Muscle of arm (tissue), 14 donors: ENCODE measurements at places on chromosomes 4 and X. TPM values are rescaled to one million over a fixed set of nuclear protein-coding genes. Genes with fewer than 3 reads are reported as not detected.

Gene PWWP3B
- 33.9 TPM for polyA plus RNA-seq

Gene CT55
- 0.26 TPM for polyA plus RNA-seq

Gene ATP2B3
- polyA plus RNA-seq = 0.52 TPM

Gene FGF16
- polyA plus RNA-seq = not detected

Gene HDAC8
- polyA plus RNA-seq = 27.4 TPM

Gene IL2RG
- polyA plus RNA-seq = 2.2 TPM

Gene MYOZ2
- polyA plus RNA-seq = 237 TPM

Gene TMEM184C
- polyA plus RNA-seq = 24.3 TPM

Gene REELD1
- polyA plus RNA-seq = not detected

Gene IGFBP7
- 157 TPM for polyA plus RNA-seq

Gene KCND1
- 5.0 TPM for polyA plus RNA-seq

Gene PPEF2
- polyA plus RNA-seq = not detected

Gene FAM114A1
- 57.7 TPM for polyA plus RNA-seq

Gene PRPS2
- 9.5 TPM for polyA plus RNA-seq

Gene HTN3
- not detected for polyA plus RNA-seq

Gene CFAP47
- not detected for polyA plus RNA-seq

Gene MAGEC2
- polyA plus RNA-seq = not detected

Gene HSD17B13
- polyA plus RNA-seq = 0.40 TPM

DNA sequence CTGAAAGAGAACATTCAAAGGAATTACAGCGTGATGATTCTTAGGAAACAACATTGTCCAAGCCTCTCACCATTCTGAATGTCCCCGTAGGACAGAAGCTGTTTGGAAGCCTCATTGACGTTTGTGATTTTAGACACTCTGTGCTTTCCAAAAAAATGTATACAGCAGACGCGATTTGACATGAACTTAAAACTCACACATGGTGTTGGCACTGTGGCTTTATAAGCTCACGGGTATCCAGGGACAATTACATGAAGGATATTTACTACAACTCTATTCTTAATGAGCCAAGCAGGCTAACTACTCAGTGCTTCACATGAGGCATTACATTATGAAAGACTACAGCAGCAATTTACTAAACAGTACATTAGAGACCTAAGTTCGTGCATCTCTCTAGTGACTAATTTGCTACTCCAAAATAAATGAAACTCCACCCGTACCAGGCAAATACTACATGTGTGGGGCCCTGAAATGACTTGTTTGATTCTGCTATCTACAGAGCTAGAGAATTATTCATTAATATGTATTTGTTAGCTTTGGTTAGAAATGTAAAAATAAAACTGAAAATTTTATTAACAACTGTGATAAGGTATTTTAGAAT is 620.7 kb downstream of the SPRY1 start:
- DNase-seq = no peak

DNA sequence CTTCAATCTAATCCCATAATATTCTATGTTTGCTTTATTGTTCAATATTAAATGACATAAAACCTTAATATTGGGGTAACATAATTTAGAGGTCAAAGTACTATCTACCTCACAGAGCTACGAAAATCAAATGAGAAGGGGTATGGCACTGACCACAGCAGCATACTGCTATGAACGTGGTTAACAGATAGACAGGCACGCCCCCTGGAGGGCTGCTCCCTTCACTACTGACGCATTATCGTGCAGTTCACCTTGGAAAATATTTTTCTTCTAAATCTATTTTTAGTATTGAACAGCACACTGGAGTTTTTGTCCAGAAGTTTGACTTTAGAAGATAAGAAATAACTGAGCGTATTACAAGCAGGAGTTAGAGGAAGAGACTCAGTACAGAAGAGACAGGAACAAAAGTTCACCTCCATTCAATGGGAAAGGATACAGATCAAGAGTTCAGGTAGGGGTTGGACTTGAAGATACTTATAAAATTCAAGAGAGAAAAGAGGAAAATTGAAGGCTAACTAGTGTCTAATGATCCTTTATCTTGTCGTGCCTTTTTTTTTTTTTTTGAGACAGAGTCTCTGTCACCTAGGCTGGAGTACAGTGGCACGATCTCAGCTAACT is 22.7 kb downstream of the MAP9 start:
- DNase-seq = peak; percentile 53

DNA sequence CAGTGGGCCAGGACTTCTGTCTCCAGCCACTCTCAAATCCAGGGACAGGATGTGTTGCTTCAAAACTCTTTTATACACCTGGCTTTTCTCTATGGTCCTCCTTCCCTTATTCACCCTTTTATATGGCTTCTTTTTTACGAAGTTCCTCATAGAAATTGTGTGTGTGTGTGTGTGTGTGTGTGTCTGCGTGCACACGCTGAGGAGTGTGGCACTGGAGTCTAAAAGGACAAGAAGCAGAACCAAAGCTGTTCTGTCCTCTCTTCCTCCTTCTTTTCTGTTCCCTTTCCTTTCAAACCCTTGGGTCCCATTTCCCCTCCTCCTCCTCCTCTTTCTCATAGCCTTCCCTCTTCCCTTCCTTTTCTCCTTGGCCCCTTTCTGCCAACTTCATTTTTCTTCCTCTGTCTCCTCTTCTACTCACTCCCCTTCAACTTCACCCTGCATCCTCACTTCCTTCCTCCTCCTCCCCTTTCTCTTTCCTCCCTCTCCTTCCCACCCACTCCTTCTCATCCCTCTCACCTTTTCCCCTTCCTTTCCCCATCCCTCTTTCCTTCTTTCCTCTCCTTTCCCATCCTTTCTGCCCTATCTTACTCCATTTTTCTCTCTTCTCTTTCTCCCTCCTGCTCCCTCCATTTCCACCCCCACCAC is 360.5 kb downstream of the MID1IP1 start:
- DNase-seq = no peak

- DNase-seq = no peak
Observed at GRCh38 chr4:73415807-73416238, 11.7 kb downstream of the ALB start.

GRCh38 chr4:2497931-2498330 is 29.0 kb downstream of the RNF4 start:
- DNase-seq = peak; percentile 26

GRCh38 chrX:37922928-37923327 is 75.6 kb upstream of the DYNLT3 start:
- no peak for DNase-seq

GRCh38 chr4:87204559-87204958 is 15.9 kb downstream of the KLHL8 start:
- DNase-seq = no peak

GRCh38 chrX:37815366-37815765 is 32.0 kb downstream of the DYNLT3 start:
- DNase-seq = no peak

- DNase-seq = no peak
Observed at GRCh38 chrX:150625875-150626274, 57.5 kb downstream of the MTM1 start.

- DNase-seq = peak; percentile 78
Observed at GRCh38 chr4:19577097-19577496, 674.6 kb upstream of the SLIT2 start.

- DNase-seq = no peak
Observed at GRCh38 chr4:76780781-76781697, 116.9 kb downstream of the SOWAHB start.

DNA sequence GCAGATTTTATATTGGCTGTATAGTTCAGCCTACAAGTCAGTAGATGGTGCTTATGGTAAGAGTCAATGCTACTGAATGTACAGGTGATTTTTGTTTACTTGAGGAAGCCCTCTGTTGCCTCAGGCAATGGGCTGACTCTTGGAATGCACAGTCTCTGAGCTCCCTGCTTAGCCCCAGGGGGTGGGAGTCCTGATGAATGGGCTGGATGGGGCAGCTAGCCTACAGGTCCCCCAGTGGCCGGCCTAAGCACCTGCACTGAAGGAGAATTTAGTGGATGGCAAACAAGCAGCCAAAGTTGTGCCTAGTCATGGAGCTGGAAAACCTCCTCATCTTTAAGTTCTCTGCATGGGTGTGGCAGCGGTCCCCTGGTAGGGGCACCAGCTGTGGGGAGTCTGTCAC is 101.8 kb upstream of the CXorf51B start:
- no peak for DNase-seq

GRCh38 chr4:47839259-47839658 is 1.4 kb upstream of the CORIN start:
- DNase-seq = no peak

- DNase-seq = no peak
Observed at GRCh38 chr4:31059753-31060522, 339.8 kb downstream of the PCDH7 start.

DNA sequence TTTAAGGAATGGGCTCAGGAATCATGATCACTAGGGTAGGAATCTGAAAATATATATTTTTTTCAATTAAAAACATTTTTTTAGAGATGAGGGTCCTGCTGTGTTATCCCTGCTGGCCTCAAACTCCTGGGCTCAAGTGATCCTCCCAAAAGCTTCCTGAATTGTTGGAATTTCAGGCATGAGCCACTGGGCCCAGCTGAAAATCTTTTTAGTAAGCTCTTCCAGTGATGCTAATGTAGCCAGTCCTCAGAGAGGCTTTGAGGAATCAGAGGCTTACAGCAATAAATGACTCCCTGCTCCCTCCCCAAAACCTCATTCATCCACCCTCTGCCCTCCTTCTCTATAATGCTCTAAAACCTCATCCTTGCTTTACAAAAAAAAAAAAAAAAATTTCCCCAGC is 129.5 kb downstream of the ZIC3 start:
- DNase-seq = no peak

GRCh38 chr4:5609306-5610007 is 98.9 kb downstream of the EVC2 start:
- no peak for DNase-seq

- peak; percentile 39 for DNase-seq
Observed at GRCh38 chr4:48315728-48316630, 25.4 kb upstream of the SLAIN2 start.

- peak; percentile 49 for DNase-seq
Observed at GRCh38 chrX:72714478-72714916, 391 bp upstream of the PHKA1 start.

- no peak for DNase-seq
Observed at GRCh38 chr4:78652282-78652876, 100.8 kb downstream of the ANXA3 start.

GRCh38 chr4:10403633-10404445 is 53.4 kb downstream of the ZNF518B start:
- DNase-seq = peak; percentile 8

GRCh38 chr4:123390846-123391456 is 5.6 kb upstream of the SPRY1 start:
- no peak for DNase-seq

- no peak for DNase-seq
Observed at GRCh38 chr4:14125375-14126129, 498.0 kb upstream of the BOD1L1 start.

- DNase-seq = no peak
Observed at GRCh38 chr4:155616117-155616516, 50.5 kb upstream of the GUCY1A1 start.

GRCh38 chr4:182062458-182062857 is 180.7 kb upstream of the TENM3 start:
- no peak for DNase-seq

GRCh38 chrX:46444011-46444410 is 101.2 kb downstream of the ZNF674 start:
- no peak for DNase-seq

- no peak for DNase-seq
Observed at GRCh38 chrX:137195991-137196390, 162.2 kb upstream of the GPR101 start.

GRCh38 chr4:153909672-153910071 is 120.8 kb upstream of the SFRP2 start:
- no peak for DNase-seq

DNA sequence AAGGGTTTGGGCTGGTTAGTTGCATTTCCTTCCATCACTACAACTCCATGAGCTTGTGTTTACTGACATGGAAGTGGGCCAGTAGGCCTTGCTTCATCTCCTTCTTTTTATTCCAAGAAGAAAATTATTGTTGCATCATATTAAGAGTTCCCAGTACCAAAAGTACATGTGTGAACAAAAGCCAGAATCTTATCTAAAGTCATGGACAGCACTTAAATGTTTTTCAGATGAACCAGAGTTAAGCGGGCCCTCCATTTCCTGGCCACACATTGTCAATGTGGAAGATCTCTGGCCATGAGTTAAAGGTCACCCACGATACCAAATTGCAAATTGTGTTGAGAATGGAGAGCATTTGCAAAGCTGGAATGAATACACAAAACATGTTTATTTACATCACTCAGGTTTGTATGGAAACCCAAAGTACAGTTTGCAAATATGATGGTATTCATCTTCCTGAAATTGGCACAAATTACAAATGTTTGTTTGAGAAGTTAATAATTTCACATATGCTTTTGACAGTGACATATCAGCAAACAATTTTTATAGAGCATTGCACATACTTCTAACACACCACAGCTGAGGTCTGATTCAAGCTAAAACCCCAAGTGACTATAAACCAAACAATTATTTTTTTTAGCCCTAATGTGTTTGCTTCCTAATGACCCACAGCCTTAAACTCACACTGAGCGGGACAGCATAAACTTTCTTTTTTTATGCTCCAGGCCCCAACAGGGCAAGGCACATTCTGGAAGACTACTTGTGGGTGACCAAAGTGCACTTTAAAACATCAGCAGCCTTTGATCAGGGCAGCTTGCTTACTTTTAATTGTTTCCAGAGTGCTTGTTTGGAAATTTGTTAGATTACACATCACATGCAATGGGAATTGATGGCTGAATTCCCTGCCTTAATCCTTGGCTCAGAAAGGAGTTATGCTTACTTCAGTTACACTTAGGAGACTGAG is 502.9 kb upstream of the SLIT2 start:
- peak; percentile 76 for DNase-seq

DNA sequence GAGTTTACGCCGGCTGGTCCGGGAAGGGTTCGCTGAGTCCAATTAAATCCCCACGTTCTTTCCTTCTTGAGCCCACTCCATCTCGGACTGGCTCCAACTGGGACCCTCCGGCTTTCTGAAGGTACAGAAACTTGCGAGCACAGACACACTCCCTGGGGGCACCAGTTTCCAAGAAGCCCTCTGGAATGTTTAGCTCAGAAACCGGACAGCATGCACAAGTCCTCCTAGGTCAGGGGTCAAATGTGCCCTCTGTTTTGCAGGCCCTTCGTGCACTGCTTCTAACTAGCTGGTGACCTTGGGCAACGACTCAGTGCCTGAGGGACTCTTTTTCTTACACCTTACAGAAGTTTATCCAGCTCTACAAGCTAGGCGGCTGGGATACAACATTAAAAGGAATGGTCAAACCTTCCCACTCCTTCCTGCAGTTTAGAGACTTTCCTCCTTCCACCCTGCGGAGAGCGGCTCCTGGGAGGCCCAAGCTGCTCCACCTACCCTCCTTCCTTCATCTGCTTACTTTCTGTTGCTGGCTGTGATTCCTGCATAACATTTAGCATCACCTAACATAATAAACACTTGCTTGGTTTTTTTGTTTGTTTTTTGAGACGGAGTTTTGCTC is 275.5 kb downstream of the BCOR start:
- no peak for DNase-seq

DNA sequence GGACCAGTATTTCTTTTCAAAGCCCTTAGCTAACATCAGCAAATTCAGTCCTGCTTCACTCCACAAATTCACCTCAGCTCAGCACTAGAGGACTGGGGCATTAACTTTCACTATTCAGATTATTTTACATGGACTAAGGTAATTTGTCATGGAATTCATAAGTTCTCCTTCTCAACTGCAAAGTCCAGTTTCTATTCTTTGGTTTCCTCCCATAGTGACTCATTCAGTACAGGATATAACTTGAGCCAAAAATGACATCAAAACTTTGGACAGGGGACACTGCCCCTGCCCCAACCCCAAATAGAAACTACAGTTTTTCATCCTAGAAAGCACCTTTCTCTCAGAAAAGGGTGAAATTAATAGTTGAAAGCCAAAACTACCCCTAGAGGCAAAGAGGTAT is 52.7 kb downstream of the COX7B2 start:
- no peak for DNase-seq

GRCh38 chr4:26860157-26860921 is at the start of gene STIM2:
TSS of gene STIM2 (plus strand) at chr4:26860841.
- peak; percentile 99 for DNase-seq

GRCh38 chr4:61204353-61205060 is 4.4 kb downstream of the ADGRL3 start:
- DNase-seq = peak; percentile 38
